ENCODE measurements at places on chromosomes 7 and 10. TPM values are rescaled to one million over a fixed set of nuclear protein-coding genes. Genes with fewer than 3 reads are reported as not detected.

DNA sequence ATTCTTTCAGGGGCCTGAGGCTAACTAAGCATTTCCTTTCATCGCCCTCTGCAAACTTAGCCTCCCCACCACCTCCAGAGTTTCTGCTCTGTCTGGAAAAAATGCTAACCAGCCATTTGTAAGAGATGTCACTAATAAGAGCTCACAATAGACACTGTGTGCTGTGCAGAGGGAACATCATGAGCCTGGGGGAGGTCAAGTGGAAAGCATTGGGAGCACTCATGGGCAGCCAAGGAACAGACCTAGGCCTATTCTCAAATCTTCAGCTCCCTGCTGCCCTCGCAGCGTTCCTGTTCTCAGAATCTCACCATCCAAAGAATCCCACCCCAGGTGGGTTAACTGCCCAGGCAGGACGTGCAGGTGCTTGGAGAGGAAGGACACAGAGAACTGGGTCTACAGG is 27.1 kb upstream of the GPAM start:
- DNase-seq: no peak

The NPSR1 gene
- not detected for total RNA-seq

The CALML3 gene
- under 0.01 TPM for total RNA-seq

DNA sequence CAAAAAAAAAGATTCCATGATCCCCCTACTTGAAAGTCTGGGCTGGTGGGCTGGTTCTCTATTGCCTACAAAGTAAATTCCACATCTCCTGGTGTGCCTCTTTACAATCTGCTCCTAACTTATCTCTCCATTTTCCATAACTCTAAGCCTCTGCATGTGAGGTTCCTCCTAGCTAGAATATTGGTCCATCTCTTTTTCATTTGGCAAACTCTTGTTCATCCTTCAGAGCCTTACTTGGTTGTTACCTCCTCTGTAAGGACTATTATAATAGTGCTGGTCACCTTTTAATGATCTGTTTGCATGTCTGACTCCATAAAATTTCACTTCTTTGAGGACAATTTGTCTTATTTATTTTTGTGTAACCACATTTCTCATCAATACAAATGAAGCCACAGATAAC is 1.6 kb upstream of the NRCAM start:
- DNase-seq: no peak

- no peak for DNase-seq
Measured at GRCh38 chr10:83991986-83992753, 147.1 kb upstream of the GHITM start.

GRCh38 chr7:98877692-98878364 is 504 bp upstream of the TRRAP start:
- no peak for DNase-seq

- DNase-seq: no peak
Measured at GRCh38 chr7:3979611-3980299, 678.7 kb downstream of the SDK1 start.

The SFMBT2 gene
- 22.0 TPM for total RNA-seq

DNA sequence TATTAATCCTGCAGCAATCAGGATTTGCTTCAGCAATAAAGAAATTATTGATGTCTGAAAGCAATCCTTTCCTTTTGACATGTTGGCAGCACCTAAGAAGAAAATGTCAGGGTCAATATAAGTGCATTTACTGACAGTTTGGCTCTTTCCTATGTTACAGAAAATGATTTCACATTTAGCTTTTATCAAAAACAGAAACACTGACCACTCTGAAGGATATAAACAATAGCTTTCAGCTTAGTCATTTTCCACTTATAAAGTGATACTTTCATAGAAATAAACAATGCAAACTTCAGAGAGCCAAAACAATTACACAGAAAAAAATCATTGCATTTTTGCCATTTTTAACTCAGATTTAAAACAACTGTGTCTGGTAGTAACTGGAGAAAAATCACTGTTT is 325.6 kb upstream of the KAT6B start:
- no peak for DNase-seq

DNA sequence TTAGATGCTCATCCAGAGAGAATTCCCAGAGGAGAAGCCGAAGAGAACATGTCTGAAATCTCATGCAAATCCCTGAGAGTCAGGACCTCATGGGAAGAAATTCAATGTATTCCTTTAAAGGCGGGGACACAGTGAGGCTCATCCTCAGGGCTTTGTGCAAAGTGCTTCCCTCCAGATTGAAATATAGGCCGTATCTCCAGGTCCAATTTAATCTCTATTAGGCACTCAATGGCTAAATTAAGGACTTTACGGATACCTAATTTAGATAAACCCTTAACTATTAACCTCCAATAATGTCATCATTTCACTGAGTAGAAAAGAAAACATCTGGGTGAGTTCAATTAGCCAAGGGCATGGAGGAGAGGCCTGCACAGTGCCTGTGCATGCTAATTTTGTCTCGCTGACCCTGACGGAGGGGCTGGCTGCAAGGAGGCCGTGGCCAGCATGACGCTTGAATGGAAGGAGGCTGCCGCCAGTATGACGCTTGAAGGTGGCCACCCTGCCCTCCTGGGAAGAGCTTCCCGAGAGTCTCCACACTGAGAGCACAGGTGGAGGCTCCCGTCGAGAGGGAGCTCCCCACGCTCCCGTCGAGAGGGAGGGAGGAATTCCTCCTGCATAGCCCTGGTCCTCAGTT is 287.6 kb downstream of the ADARB2 start:
- DNase-seq: no peak

- no peak for DNase-seq
Measured at GRCh38 chr7:99926321-99926720, 3.1 kb downstream of the GJC3 start.

The SSC4D gene
- 1.6 TPM for total RNA-seq

Measured in frontal cortex (tissue), 4 donors.